ENCODE measurements at places on chromosomes 1 and 21.

DNA sequence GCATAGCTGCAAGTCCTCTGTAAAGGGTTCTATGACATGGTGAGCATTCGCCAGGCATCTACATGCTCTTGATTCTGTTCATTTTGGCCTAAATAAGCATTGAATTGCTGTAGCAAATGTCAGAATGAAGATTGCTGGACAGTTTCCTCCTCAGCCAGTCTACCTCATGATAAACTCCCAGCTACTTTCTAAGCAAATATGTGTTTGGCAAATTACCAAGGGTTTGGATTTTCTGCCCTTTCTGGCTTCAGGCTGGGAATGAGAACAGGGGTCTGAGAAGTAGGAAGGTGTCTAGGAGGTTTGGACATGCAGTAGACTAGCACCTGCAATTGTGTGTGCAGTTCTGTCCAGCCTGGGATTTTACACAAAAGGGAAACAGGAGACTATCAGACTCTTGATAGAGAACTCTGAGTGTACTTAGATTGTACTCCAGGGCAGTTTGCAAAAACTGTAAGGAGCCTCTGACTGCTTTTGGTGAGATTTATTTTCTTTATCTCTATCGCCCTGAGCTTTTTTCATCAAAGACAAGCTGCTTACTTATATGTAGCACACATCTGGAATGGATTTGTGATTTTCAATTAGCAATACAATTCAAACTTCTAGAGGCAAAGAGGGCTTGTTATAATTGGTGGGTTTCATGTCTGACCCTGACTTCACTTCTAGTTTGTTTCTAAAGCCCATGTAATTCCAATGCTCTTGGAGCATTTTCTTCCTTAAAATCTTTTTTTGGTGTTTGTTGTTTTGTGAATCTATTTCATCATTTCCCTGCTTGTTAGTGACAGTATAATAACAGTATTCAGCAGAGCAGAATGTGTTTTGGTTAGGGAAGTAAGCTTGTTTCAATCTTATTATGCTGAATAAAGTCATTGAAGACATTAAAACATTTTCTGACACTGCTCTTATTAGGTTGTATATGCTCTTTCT, 150.8 kb downstream of the VPS13D start:
- no peak for DNase-seq

DNA sequence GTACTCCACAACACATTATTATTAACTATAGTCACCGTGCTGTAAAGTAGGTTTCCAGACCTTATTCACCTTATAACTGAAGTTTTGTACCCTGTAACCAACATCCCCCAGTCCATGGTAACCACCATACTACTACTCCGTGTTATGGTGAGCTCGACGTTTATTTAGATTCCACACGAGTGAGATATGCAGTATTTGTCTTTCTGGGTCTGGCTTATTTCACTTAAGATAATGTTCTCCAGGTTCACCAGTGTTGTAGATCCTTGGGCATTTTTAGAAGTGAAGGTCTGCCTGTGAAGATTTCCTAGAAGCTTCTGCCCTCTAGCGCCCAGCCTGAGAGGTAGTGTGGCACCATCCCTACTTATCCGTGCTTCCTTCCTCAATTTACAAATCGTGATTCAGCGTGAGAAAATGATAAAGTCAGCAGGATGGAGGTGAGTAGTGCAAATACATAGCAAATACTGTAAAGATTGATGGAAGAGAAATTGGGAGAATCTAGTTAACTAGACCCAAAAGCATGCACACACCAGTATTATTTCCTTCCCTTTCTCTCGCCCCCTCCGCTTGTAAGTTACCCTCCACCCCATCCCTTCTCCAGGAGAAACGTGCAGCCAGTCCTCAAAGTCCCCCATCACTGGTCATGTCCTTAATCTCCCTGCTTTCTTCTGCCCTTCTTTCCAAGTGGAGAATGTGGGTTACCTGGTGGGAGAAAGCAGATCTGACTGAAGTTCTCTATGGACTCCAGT, 36.0 kb upstream of the DISC1 start:
- DNase-seq = no peak

- DNase-seq = no peak
Measured at GRCh38 chr1:69523032-69523431, 44.7 kb upstream of the LRRC7 start.

GRCh38 chr21:32499249-32500055, 85.9 kb downstream of the TCP10L start:
- DNase-seq = peak; percentile 63

DNA sequence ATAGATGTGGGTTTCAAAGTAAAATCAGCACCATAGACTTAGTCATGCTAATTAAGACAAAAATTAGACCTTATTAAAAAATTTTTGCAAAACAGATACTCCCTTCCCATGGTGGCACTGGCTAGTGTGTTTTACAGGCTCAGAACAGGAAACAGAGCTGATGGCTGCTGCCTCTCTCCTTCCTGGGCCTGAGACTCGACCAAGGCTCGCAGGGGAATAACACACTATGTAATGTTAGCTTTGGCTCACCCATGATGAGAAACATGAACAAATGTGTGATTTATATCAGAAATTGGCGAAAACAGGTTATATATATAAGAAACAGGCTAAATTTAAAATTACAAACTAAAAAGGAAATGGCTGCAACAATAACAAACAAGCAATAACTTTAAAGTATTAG, 50.7 kb downstream of the ERG start:
- no peak for DNase-seq

- DNase-seq = no peak
Measured at GRCh38 chr1:11194407-11195176, 5.4 kb downstream of the ANGPTL7 start.

- peak; percentile 84 for DNase-seq
Measured at GRCh38 chr1:37682334-37682987, 9.9 kb upstream of the CDCA8 start.

DNA sequence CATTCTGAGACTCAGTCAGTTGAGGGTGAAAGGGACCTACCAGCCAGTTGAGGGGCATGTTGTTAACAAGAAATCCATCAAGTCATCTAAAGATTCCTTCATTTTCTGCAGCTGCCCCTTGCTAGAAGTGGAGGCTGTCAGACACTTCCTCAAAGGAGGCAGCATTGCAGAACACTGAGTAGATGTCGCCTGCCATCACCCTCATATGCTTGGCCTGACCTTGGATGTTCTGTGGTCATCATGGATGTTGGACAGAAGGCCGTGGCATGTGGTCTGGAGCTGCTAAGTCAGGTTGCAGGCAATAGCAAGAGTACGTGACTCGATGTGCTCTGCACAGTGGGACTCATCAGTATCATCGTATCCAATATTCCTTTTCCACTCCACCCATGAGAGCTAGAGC, 70.6 kb downstream of the GATAD2B start:
- DNase-seq = no peak

DNA sequence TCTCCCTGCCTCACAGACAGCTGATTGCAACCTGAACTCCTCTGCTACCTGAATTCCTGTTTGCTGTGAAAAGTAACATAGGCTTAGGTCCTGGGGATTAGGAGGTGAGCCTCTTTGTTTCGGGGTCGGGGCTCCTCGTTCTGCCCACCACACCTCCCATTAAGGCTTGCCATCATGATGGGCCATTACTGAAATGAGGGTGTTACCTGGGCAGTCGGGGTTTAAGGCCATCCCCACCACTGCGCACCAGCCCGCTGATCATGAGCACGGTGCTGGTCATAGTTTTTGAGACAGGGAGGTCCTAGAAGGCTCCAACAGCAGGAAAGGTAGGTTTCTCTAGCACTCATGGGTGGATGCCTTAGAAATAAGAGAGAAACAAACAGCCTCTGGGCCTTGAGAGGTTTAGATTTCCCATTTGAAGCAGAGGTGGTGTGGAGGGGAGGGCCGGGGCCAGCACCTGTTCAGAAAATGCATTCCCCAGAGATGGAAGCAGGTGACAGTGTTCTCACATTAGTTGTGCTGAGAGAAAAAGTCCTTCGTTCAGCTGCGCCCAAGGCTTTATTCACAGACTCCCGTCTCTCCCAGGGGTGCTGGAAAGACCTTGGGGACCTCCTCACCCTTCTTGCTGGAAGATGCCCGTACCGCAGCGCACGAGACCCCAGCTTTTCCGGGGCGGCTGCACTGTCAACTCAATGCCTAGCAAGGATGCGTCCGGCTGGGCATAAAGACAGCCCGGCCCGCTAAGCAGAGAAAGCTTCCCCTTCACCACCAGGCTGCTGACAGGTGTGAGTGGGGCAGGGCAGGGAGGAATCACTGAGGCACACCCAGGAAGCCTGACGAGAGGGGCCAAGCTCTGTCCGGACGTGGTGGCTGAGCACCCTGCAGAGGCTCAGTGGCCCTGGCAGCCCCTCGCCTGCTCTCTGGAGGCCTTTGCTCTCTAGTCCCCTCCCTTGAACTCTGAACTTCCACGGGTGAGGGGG, 125.5 kb downstream of the PGBD5 start:
- no peak for DNase-seq

DNA sequence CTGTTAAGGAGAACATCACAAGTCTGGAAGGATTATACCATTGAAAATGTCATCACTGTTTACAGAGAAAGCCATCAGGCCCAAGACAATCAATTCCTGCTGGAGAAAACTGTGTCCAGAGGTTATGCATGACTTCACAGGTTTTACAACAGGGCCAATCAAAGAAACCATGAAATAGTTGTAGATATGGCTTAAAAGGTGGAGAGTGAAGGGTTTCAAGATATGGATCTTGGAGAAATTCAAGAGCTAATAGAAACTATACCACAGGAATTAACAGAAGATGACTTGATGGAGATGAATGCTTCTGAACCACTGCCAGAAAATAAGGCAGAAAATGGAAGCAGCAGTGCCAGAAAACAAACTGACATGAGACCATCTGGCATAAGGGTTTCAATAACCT, 30.2 kb downstream of the USP1 start:
- no peak for DNase-seq
